ENCODE measurements at places on chromosomes 13 and 19.

GRCh38 chr13:110557610-110558305 lies 3.8 kb downstream of the RAB20 start:
- DNase-seq: no peak

GRCh38 chr13:108917581-108917980 lies 288.2 kb downstream of the MYO16 start:
- no peak for DNase-seq

- DNase-seq: no peak
Measured at GRCh38 chr19:41753159-41753558, 2.2 kb upstream of the CEACAM6 start.

- no peak for DNase-seq
Measured at GRCh38 chr19:32908641-32909190, 39.1 kb upstream of the SLC7A9 start.

- no peak for DNase-seq
Measured at GRCh38 chr19:7865262-7865911, 8.8 kb downstream of the PRR36 start.

GRCh38 chr13:23289917-23290357 lies 109.2 kb downstream of the SGCG start:
- DNase-seq: peak; percentile 5

DNA sequence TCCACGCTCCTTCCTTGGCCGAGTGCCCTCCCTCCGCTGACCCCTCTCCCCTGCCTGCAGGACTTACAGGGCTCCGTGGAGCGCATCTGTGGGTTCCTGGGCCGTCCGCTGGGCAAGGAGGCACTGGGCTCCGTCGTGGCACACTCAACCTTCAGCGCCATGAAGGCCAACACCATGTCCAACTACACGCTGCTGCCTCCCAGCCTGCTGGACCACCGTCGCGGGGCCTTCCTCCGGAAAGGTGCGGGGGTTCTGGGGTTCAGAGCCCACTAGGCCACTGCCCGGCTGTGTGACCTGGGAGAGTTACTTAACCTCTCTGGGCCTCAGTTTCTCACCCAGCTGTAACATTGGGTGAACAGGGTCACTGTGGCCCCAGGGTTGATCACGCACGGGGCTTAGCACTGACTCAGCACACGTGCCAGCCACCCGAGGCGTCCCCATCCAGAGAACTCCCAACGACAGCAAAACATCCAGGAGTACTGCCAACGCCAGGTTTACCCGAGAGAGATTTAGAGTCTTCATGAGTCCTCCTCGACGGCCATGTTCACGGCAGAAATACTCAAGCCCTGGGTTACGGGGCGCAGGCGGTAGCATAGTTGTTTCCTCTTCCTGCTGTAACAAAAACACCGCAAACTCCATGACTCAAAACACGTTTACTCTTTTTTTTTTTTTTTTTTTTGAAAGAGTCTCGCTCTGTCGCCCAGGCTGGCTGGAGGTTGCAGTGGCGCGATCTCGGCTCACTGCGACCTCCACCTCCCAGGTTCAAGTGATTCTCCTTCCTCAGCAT lies 9.7 kb upstream of the SPACA4 start:
- no peak for DNase-seq

DNA sequence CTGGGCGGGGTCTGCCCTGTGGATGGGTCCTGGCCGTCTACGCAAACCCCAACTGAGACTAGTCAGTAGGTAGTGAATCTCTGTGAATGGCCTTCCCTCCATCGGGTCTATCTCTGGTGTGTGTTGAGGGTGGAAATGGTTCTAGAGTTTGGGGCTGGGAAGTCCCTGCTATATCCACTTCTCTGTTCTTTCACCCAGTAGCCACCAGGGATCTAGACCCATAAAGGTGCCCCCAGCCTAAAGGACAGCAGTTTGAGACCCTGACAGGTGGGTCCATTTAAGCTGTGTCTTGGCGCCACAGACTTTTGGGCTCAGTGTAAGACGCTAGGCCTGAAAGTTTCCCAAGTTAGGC lies 57.7 kb downstream of the ZNF568 start:
- DNase-seq: no peak

GRCh38 chr19:57075801-57076492 lies 43.8 kb upstream of the USP29 start:
- DNase-seq: peak; percentile 46

GRCh38 chr13:105097521-105097920 lies 1437.9 kb downstream of the EFNB2 start:
- DNase-seq: no peak

GRCh38 chr19:38661136-38661535 lies 13.7 kb downstream of the ACTN4 start:
- DNase-seq: no peak

DNA sequence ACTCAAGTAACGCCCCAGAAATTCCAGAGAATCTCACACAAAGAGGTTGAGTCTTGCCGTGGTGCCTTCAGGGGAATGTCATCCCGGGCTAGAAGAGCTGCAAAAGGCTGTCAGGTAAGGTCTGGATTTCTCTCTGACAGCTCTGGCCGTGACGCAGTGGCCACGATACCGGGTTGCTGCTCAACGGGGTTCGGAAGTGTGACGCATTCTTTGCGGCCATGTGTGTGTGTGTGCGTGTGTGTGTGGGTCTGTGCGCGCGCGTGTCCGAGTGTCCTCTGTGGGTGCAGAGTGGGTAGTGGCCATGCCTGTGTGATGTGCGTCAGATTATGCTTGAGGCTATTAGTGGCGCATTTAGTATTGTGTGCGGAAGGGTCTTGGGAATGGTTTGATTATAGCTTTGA lies 306 bp downstream of the ZNF540 start:
- no peak for DNase-seq

DNA sequence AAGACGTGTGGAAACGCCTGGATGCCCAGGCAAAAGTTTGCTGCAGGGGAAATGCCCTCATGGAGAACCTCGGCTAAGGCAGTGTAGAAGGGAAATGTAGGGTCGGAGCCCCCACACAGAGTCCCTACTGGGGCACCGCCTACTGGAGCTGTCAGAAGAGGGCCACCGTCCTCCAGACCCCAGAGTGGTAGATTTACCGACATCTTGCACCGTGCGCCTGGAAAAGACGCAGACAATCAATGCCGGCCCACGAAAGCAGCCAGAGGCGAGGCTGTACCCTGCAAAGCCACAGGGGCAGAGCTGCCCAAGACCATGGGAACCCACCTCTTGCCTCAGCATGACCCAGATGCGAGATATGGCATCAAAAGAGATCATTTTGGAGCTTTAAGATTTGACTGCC lies 7.0 kb upstream of the EDNRB start:
- DNase-seq: no peak
